ENCODE measurements at places on chromosomes 11 and 22.

DNA sequence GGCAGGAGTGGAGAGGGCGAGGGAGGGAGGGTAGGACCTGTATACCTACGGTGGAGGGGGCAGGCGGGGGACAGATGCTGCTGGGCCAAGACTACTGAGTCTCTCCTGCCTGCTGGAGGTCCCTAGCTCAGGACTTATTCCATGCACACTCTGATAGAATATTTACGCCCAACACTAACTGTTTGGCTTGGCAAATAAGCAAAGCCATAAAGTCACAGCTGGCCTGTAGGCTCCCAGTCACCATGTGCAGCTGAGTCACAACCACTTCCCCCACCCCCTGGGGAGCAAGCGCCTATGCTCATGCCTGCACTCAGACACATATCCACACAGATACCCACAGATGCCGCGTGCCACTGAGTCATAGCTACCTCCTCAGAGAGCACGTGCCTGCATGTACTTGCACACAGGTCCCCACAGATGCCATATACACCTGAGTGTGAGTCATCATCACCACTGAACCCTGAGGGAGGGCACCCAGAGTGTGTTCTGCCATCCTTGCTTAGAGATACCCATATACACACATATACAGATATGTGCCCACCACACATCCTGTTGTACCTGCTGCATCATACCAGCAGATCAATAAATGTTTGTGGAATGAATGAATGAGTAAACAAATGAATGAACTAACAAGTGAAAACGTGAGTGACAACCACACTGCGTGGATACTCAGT, 95.8 kb downstream of the SWAP70 start:
- peak; percentile 99 for DNase-seq

- peak; percentile 57 for DNase-seq
Measured at GRCh38 chr11:1050581-1051355, 14.2 kb upstream of the MUC6 start.

- DNase-seq, result no peak
Measured at GRCh38 chr22:47768027-47768426, 1005.6 kb downstream of the TBC1D22A start.

DNA sequence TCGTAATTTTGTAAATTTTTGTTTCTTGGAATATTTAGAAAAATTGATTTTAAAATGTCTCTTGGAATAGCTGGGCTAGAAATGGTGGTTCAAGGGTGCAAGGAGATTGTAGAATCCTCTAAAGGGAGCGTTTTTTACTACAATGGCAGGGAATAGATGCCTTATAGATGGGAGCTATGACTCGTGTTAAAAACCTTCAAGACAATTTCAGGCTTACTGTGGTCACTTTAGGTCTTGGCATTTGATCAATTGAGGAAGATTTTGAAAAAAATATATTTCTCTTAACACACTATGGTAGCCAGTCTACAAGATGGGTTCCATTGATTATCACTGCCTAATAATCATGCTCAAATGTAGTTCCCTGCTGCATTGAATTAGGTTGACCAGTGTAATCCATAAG, 25.0 kb downstream of the METTL15 start:
- DNase-seq, result no peak

DNA sequence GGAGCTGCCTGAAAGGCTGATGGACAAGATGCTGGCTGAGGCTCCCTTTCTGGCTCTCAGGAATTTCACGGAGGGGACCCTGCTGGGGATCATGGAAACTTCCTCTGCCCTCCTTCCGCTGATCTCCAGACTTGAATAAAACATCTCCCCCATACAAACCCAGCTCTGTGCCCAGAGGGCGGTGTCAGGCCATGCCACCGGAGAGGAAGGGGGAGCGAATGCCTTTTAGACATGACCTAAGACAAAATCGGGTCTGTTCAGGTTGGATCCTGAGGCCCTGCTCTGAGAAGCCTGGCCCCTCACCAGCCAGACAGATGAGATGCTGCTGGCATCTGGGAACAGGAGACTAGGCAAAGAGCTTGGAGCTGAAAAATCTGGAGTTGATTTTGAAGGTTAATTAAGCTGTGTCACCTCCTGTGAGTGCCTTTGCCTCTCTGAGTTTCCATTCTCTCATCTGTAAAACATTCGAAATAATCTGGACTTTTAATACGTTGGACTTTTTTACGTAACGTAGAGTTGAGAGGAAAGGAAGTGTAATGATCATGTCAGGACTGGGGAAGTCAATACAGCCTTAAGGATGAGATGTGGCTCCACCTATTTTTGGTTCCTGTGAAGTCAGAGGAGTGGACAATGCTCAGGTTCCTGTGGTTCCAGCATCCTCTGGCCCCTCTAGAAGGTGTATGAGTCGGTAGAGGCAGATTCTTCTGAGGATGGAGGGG, 163.6 kb downstream of the ST3GAL4 start:
- no peak for DNase-seq

- DNase-seq, result no peak
Measured at GRCh38 chr11:55719608-55720160, 53.6 kb upstream of the OR5D13 start.

DNA sequence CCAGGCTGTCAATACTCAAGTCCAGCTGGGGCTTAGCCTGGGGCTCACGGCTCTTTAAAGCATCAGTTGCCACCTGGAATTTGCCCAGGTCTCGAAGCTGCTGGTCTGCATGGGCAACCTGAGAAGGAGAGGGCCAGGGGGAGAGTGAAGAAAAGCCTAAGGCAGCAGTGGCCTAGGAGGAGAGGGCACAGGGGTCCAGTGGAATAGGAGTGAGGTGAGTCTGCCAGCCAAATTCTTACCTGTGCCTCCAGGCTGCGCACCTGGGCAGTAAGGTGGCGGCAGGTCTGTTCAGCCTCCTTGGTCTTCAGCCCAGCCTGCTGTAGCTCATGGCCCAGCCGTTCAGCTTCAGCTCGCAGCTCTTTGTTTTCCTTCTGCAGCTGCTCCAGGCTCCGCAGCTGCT, 10.0 kb downstream of the IL18BP start:
- no peak for DNase-seq

DNA sequence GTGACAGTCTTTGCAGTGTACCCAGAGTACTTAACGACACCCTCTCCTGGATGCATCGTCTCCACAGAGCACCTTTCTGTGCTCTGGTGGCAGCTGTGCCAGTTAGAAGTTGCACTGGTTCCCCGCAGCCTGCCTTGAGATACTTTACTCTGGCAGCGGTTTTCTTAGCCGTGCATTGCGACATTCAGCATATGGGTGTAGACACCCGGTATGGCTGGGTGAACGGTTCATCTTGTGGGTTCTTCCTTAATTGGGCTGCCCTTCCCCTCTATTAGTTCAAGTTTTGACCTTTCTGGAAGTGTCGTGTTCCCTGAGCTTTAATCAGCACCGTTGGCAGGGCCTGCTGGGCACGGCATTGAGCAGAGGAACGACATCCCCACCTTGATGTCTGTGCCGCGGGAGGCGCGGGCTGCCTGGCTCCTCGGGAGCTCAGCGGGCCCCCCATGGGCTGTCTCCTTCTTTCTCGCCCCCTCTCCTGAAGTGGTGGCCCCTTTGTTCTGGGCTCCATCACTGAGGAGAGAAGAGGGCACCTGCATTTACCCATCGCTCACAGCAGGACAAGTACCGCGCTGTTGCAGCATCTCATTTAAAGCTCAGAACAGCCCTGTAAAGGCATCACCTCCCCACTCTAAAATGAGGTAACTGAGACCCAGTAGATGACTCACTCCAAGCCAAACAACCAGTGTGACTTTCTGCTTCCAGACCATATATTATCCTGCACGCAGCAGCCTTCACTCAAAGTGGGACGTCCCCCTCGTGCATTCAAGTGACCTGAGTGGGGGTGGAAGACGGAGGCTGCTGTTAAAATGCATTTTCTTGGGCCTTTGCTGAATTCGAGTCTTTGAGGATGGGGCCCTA, 13.3 kb downstream of the FAM83F start:
- no peak for DNase-seq

GRCh38 chr11:44418456-44418830, 108.5 kb upstream of the ALX4 start:
- no peak for DNase-seq

DNA sequence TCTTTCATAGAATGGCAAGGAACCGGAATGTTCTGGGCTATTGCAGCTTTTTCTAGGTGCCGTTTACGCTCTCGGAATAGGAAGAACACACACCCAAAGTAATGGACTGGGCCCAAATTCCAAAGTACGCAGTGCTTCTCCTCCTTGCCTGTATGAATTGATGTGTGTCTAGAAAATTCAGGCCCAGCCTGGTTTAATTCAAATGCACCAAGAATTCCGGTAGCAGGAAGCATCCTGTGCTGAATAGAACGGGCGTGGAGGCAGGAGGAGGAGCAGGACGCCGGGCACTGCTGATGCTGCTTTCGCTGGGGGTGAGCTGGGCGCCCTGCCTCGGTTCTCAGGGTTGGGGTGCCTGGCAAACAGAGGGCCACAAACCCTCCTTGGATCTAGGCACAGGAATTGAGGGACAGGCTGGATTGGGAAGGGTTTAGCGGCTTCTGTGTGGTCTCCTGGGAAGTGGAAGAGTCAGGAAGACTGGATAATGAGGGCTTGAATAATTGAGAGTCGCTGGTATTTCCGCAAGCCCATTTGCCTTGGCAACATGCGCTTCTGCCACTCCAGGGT, 2.0 kb downstream of the PARVB start:
- DNase-seq, result peak; percentile 68

GRCh38 chr22:39416319-39416718, 16.7 kb downstream of the TAB1 start:
- DNase-seq, result peak; percentile 20

- DNase-seq, result no peak
Measured at GRCh38 chr11:42975180-42975529, 336.6 kb upstream of the API5 start.

GRCh38 chr11:47004595-47005033, 68.1 kb downstream of the CSTPP1 start:
- peak; percentile 72 for DNase-seq

- no peak for DNase-seq
Measured at GRCh38 chr11:45450189-45450588, 164.0 kb upstream of the SYT13 start.

DNA sequence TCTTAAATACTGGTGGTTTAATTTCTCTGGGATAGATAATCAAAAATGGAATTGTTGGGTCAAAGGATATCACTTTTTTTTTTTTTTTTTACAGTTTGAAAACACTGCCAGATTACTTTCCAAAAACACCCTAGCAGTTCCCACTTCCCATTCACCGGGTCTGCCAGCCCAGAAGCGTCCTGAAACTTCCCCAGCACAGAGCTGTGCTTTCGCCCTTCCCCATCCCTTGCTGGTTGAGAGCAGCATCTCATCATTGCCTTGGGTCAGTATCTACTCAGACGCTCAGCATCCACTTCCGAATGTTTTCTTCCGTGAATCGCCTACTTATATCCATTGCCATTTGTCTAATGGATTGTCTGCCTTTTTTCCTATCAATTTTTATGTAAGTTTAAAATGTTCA, 5.5 kb downstream of the CERK start:
- no peak for DNase-seq

DNA sequence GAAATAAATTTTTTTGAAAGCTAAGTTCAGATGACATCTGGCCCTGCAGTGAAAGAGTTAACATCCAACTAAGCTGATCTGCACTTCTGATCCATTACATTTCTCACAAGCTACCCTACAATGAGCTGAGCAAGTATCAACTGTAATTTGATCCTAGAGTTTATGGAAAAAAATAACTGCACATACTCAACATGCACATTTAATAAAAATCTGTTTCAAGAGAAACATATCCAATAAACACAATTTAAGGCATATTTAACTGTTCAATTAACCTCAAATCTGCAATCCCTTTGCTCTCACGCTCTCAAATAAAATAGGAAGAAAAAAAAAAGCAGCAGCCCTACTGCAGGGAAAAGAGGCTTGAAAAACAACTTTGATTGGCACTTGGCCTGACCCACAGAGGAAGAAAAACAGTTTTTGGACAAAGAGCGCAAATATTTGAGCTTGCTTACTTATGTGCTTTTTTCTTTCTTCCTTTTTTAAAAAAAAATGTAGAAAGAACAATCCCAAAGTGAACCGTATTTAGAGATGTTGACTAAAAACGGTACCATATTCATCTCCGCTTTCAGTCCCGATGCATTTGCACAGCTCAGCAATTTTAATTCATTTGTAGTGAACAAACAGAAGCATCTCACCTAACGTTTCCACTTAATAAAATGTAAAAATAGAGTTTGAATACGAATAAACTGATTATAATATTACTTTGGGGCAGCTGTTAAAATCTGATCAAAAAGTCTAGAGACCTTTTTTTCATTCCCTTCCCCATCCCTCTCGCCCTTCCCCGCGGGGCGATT, 1.6 kb downstream of the SESN3 start:
- peak; percentile 53 for DNase-seq

DNA sequence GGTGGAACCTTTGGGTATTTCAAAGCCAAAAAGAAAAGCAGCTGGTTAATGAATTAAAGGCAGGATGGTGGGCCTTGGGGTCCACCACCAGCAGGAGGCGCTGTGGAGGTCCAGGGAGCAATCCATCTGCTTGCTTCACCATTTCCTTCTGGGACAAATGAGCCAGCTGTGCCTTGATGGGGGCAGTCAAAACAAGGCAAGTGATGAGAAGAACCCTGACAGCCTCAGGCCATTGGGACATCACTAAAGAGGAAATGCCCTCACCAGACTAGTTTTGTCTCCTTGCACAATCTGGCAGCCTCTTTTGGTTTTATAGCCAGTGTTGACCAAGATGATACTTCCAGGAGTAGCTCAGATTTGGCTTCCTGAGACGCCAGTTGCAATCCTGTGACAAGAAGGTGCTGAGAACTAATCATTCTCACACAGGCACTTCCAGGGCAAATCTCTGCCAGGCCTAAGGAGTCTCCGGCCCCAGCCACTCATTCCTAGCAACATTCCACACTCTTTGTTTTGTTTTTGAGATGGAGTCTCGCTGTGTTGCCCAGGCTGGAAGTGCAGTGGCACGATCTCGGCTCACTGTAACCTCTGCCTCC, 38.2 kb upstream of the WEE1 start:
- peak; percentile 66 for DNase-seq

GRCh38 chr11:35083431-35084238, 55.3 kb upstream of the CD44 start:
- DNase-seq, result no peak

DNA sequence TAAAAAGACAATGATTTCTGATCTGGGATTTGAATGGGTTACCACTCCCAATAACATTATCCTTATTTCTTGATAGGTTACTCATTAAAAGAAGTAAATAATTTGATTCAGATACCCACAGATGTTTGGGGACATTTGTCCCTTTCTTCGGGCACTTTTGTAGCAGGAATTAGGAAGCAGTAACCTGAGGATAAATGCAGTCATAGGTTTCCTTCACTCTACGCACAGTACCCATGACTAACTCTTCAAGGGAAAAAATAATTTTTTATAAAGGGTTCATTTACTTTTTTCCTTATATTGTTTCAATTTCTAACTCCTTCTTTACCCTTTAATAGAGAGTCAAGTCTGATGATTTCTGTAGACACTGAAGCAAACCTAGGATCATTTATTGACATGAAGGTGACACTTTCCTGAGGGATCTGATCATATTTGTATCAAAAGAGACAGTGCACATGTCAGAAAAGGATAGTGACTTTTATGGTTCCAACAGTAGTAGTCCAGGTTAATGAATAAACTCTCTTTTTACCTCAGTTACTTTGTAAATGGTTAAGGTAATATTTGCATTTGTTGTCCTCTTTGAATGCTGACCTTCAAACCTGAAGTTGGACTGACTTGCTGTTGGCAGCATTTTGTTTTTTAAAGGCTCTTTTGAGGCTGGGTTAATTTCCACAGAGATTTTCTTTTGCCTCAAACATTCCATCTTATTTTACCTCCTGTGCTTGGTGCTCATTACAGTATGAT, 1072.0 kb downstream of the LRRC4C start:
- no peak for DNase-seq

- no peak for DNase-seq
Measured at GRCh38 chr11:70597006-70597555, 198.8 kb downstream of the CTTN start.

GRCh38 chr22:48015701-48016100, 1253.3 kb downstream of the TBC1D22A start:
- no peak for DNase-seq

Data from endothelial cell of umbilical vein (primary cell).